ENCODE measurements at places on chromosomes 12 and 14. TPM values are rescaled to one million over a fixed set of nuclear protein-coding genes. Genes with fewer than 3 reads are reported as not detected.
A peak's percentile ranks its signal among the peaks of the same experiment; 100 is the strongest.

GRCh38 chr12:131800594-131801135 lies 27.5 kb upstream of the MMP17 start:
- no peak for DNase-seq
- H3K4me1 ChIP-seq = no peaks in the 10 kb centered on the region
- H3K36me3 ChIP-seq = peaks cover 43% of the 10 kb centered on the region
- no peak overlapping the region for H3K4me3 ChIP-seq

DNA sequence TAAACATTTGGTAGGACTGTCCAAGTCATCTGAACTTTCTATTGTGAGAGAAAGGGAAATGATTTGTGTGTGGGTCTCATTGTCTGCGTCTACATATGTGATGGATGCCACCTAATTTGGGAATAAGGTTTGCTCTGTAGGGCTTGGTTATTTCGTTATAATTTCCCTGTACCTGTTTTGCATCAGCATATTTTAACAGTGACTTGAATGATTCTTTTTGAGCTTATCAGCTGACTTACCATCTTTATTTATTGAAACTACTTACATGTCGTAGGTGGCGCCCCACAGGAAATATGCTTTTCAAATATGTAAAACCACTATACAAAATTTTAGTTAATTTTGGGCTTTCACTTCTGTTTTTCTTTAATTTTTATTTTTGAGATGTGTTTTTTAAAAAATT lies 56.5 kb upstream of the BCAT1 start:
- no peaks in the 10 kb centered on the region for H3K36me3 ChIP-seq
- H3K4me3 ChIP-seq = no peak overlapping the region

DNA sequence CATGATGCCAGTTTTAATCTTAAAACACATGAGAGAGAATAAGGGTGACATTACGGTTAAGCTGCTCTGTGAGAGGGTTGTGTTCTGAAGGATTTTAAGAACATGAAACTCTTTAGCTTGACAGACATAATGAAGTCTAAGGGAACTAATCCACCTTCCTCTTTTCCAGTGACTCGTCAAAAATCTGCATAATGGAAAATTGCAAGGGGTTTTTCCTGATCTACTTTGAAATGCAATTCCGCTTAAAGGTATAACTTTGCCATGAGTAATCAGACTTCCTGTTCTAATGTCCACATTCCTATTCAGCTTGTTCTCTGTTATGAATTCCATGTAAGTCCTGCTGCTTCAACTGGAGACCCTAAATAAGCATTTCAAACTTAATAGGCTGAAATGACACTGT lies at the start of gene ZNF705A:
Gene ZNF705A, plus strand, starts transcription at position 171 of the 400 bp plus-strand sequence. CDS start 15,611 bp downstream, outside the sequence.
- peak within 1 kb of the TSS; percentile 9 for H3K27ac ChIP-seq
- no peak for DNase-seq
- H3K36me3 ChIP-seq = no peaks in the 10 kb centered on the region
- no peak within 1 kb of the TSS for H3K4me3 ChIP-seq
- no peaks in the 10 kb centered on the region for H3K4me1 ChIP-seq
- no peaks in the 10 kb centered on the region for H3K27me3 ChIP-seq

GRCh38 chr14:88934351-88934806 lies 109.9 kb downstream of the TTC8 start:
- DNase-seq = no peak
- H3K4me1 ChIP-seq = no peaks in the 10 kb centered on the region
- no peak overlapping the region for H3K4me3 ChIP-seq
- H3K27ac ChIP-seq = no peak overlapping the region

Gene OR4E2
- not detected for total RNA-seq

Gene IFI27L1
- total RNA-seq = 4.2 TPM

Gene RTL1
- total RNA-seq = not detected

Gene KRT85
- not detected for total RNA-seq

DNA sequence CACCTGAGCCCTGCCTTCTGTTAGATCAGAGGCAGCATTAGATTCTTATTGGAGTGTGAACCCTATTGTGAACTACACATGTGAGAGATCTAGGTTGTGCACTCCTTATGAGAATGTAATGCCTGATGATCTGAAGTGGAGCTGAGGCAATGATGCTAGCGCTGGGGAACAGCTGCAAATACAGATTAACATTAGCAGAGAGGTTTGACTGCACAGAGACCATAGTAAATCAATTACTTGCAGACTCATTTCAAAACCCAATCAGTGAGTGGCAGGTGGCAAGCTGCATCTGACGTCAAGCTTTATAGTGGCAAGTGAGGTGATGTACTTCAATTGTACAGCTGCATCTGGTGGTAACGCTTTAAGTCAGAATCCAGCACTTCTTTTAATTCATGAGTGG lies 141.6 kb downstream of the GPHN start:
- H3K4me3 ChIP-seq = no peak overlapping the region
- H3K36me3 ChIP-seq = no peaks in the 10 kb centered on the region
- no peak overlapping the region for H3K27ac ChIP-seq
- DNase-seq = no peak
- H3K27me3 ChIP-seq = no peaks in the 10 kb centered on the region

Gene CNTN1
- 16.1 TPM for total RNA-seq

Gene VASH1
- total RNA-seq = 21.5 TPM

DNA sequence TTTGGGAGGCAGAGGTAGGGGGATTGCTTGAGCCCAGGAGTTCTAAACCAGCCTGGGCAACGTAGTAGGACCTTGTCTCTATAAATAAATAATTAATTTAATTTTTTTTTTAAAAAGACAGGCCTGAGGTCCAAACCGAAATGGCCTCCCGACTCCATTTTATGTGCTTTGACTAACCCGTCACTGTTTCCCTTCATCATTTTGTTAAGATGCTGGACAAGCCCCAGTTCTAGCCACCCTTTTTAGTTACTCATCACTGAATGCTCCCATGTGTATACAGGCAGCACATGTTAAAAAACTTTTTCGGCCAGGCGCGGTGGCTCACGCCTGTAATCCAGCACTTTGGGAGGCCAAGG lies 83.6 kb upstream of the RESF1 start:
- H3K27ac ChIP-seq = no peak overlapping the region
- H3K4me1 ChIP-seq = no peaks in the 10 kb centered on the region
- no peak for DNase-seq
- no peaks in the 10 kb centered on the region for H3K36me3 ChIP-seq
- H3K4me3 ChIP-seq = no peak overlapping the region

GRCh38 chr12:123490089-123490488 lies 32.1 kb downstream of the SNRNP35 start:
- H3K27ac ChIP-seq = no peak overlapping the region
- no peak for DNase-seq
- no peaks in the 10 kb centered on the region for H3K27me3 ChIP-seq

DNA sequence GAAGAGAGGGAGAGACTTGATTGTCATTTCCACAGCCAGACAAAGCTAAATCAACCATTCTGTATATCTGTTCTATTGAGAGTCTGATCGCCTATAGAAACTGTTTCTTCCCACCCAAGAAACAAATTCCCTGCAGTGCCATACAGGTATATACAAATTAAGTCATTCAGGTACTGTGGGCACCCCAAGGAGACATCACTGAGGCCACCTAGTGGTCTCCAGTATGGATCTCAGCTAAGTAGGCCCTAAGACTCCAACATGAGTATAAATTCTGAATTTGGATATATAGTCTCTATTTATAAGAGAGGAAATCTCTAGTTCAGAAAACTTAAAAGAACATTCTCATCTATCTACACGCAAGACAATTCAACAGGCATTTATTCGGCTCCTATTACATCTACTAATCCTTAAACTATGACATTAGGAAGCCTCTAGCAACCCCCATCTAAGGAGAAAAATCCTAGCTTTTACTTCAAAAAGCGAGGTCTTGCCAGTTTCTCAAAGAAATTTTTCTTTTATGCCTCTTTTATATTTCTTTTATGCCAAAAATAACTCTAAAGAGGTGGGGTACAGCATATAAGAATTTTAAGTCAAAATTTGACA lies 62.6 kb downstream of the DCAF5 start:
- no peak for DNase-seq
- no peaks in the 10 kb centered on the region for H3K36me3 ChIP-seq

Gene MYO1H
- total RNA-seq = not detected

DNA sequence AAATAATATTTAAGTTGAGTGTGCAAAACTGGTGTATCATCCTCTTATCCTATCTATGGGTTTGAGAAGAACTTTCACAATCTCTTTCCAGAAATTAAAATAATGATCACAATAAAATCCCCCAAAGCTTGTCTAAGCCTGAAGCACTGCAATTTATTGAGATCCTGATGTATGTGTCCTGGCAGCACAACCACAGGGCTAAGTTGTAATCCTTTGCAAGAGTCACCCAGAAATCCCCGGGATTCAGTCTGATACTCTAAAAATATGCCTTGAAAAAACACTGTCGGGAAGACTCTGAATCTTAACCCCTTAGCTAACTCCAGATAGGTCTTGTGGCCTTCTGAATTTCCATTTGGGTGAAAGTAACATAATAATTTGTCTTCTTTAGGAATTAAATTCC lies 40.3 kb upstream of the STXBP6 start:
- no peak for DNase-seq
- peaks cover 15% of the 10 kb centered on the region for H3K4me1 ChIP-seq
- no peak overlapping the region for H3K4me3 ChIP-seq
- no peaks in the 10 kb centered on the region for H3K27me3 ChIP-seq

Gene GSC
- total RNA-seq = not detected

Gene LTA4H
- total RNA-seq = 68.5 TPM

Gene ENDOU
- 0.49 TPM for total RNA-seq

Gene C1RL
- total RNA-seq = 126 TPM

DNA sequence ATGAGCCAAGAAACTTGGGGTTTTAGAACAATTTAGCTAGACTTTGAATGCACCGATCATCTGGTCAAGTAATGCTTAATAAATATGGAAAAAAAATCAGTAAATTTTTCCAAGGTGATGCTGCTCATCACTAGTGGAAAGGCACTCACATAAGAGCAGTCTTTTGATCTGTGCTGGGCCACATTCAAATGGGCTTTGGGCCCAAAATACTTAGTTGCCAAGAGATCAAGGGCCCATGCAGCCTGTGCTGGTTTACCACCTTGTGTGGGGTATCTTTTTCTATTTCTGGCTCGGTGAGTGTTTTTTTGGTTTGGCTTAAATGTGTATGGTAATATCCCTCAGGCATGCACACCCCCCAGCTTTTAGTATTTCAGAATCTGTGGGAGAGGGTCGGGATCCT lies 943.2 kb downstream of the TMTC2 start:
- DNase-seq = no peak
- H3K27ac ChIP-seq = no peak overlapping the region
- H3K36me3 ChIP-seq = no peaks in the 10 kb centered on the region
- no peaks in the 10 kb centered on the region for H3K4me1 ChIP-seq
- no peaks in the 10 kb centered on the region for H3K27me3 ChIP-seq
- H3K4me3 ChIP-seq = no peak overlapping the region

Gene KLRC2
- not detected for total RNA-seq

DNA sequence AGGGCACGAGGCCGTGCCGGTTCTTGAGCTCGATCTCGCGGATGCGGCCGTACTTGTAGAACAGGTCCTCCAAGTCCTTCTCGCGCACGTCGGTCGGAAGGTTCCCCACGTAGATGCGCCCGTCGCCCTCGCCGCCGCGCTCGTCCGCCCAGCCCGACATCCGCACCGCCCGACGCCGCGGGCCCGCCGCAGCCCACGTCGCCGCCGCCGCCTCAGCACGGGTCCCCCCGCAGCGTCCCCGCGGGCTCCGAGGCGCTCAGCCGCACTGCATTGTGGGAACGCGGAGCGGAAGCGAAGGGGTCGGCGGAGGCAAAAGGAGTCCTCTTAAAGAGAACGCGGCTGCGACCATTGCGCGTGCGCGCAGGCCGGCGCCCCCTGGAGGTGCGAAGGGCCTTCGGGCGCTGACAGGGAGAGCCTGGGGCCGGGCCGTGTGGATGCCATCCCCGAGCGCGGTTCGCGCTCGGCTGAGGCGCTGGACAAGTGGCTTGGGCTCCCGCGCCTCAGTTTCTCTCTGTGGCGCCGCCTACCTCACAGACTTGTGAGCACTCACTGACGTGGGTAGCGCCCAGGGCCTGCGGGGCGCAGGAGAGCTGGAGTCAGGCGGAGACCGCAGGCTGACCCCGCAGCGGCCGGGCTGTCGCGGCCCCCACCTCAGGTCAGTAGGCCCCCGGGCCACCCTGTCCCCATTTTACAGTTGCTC lies at the start of gene SRSF9:
Gene SRSF9, minus strand, starts transcription at position 299 of the 700 bp plus-strand sequence. Its CDS starts 139 bp downstream, at position 160.
- H3K36me3 ChIP-seq = peaks cover 13% of the 10 kb centered on the region
- H3K4me1 ChIP-seq = peaks cover 12% of the 10 kb centered on the region
- H3K4me3 ChIP-seq = peak within 1 kb of the TSS; percentile 98
- DNase-seq = peak; percentile 82
- H3K27me3 ChIP-seq = no peaks in the 10 kb centered on the region

DNA sequence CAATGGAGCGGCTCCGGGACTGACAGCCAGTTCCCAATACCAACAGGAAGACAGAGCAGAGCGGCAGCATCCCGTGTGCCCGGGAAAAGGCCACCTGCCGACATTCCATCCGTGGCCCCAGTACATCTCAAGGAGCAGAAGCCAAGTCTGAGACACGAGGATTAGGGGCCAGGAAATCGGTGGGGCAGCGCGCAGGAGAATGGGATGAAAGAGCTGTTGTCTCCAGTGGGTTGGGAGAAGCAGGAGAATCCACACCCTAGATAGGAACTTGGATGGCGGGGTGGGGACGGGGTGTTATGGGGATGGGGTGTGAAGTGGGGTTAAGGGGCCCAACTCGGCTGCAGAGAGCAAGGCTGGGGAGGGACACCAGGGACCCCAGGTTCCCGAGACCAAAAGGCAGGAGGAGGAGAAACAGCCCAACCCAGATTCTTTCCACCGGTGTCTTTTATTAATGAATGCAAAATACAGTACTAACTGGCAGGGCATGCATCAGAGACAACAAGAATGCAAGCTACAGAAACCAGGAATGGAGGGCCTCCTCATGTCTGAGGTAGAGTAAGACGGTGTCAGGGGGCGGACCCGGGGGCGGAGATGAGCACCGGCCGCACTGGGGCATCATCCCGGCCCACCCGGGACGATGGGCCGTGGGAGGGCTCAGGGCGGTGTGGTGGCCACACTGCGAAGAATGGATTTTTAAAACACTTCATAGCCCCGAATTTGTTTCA lies 50.3 kb downstream of the BEGAIN start:
- no peak overlapping the region for H3K4me3 ChIP-seq
- no peaks in the 10 kb centered on the region for H3K27me3 ChIP-seq
- no peak overlapping the region for H3K27ac ChIP-seq

DNA sequence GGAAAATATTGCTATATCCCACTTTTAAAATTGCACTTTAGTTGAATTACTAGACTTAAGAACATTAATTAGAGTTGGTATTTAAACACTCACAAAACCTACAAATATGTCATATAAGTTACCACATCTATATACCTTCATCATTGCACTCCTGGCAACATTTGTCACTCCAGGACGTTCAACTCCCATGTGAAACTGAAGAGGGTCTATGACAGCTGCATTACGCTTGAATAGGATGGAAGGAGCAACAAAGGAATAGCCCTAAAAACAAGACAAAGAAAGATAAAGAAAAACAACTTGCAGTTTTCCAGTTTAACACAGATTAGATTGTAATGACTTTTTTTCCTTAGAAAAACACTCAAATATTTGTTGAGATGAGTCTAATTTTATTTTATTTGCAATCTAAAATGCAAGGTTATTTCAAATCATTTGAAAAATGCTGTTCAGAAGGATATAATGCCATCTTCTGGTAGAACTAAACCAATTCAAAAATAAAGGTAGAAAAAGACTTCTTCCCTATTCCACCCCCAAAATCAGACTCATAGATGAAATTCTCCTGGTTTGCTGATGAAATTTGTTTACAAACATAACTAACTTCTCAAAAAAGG lies 84.3 kb upstream of the TTC7B start:
- H3K27me3 ChIP-seq = no peaks in the 10 kb centered on the region
- H3K4me1 ChIP-seq = no peaks in the 10 kb centered on the region
- DNase-seq = no peak
- no peaks in the 10 kb centered on the region for H3K36me3 ChIP-seq

Gene CDH24
- 1.1 TPM for total RNA-seq

GRCh38 chr12:14880890-14881453 lies 4.7 kb downstream of the MGP start:
- DNase-seq = no peak
- H3K36me3 ChIP-seq = peaks cover 17% of the 10 kb centered on the region
- peaks cover 6% of the 10 kb centered on the region for H3K4me1 ChIP-seq
- no peak overlapping the region for H3K4me3 ChIP-seq
- H3K27ac ChIP-seq = peak overlapping the region; percentile 24
- no peaks in the 10 kb centered on the region for H3K27me3 ChIP-seq
